ENCODE measurements at places on chromosomes 5 and 9.

DNA sequence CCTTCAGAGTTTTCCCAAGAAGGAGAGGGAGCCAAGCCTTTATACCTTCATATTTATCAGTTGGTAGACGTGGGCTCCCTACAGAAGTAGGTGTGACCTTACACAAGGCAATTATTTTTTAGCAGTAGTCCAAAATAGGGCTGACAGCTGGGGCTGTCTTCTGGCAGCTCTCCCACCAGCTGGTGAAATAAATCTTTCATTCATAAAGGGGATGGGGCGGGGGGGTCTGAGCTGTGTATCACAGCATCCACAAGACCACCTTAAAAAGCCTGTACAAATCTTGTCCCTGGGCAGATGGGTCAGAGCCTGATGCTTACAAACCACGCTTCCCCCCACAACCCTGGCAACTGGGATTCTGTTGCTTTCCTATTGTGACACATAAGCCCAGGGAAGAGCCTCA, 19.7 kb downstream of the CSF2 start:
- peaks cover 6% of the 10 kb centered on the region for H3K27me3 ChIP-seq
- no peak for DNase-seq
- H3K4me1 ChIP-seq: no peaks in the 10 kb centered on the region
- H3K36me3 ChIP-seq: no peaks in the 10 kb centered on the region
- no peak overlapping the region for H3K27ac ChIP-seq

- peaks cover 4% of the 10 kb centered on the region for H3K36me3 ChIP-seq
- H3K4me1 ChIP-seq: peaks cover 18% of the 10 kb centered on the region
- H3K4me3 ChIP-seq: no peak overlapping the region
- peaks cover 74% of the 10 kb centered on the region for H3K27me3 ChIP-seq
- H3K27ac ChIP-seq: no peak overlapping the region
These were observed 17.5 kb upstream of the CXCL14 start for GRCh38 chr5:135596157-135596763.

GRCh38 chr9:135248111-135248510, 160.6 kb downstream of the OLFM1 start:
- no peak for DNase-seq
- peaks cover 32% of the 10 kb centered on the region for H3K27me3 ChIP-seq
- no peaks in the 10 kb centered on the region for H3K36me3 ChIP-seq

DNA sequence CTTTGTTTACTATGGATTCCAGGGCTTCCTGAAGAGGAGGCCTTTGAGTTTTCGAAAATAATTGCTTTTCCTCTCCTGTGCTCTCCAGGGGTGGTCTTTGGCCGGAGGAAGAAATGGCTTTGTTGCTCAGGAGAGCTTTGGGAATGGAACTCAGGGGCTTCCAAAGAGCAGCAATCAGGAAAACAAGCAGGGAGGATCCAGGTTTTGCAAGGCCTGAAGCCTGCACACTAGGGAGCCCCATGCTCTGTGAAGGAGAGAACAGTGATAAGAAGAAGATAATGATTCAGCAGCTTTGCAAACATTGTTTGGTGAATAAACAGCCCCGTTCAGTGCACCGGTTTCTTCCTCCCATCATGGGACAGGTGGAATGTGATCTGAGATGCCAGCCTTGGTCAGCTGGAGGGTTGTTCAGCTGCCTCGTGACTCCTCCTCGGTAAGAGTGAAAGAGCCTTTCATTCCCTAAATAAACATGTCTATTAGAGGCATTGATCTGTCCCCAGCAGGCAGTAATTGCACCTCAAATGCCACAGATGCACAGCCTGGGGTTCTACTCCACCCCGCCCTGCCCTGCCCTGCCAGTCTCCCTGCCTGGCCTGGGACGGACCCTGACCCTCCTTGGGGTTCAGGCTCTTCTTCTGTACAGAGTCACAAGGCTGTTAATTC, 11.5 kb upstream of the ALDH1B1 start:
- peaks cover 21% of the 10 kb centered on the region for H3K4me1 ChIP-seq
- peaks cover 10% of the 10 kb centered on the region for H3K27me3 ChIP-seq
- H3K4me3 ChIP-seq: peak overlapping the region; percentile 46
- peak overlapping the region; percentile 83 for H3K27ac ChIP-seq

- no peak for DNase-seq
- peaks cover 37% of the 10 kb centered on the region for H3K27me3 ChIP-seq
- no peaks in the 10 kb centered on the region for H3K36me3 ChIP-seq
- H3K27ac ChIP-seq: no peak overlapping the region
- H3K4me3 ChIP-seq: no peak overlapping the region
These were observed 9.3 kb downstream of the SLC25A48 start for GRCh38 chr5:135843571-135844337.

DNA sequence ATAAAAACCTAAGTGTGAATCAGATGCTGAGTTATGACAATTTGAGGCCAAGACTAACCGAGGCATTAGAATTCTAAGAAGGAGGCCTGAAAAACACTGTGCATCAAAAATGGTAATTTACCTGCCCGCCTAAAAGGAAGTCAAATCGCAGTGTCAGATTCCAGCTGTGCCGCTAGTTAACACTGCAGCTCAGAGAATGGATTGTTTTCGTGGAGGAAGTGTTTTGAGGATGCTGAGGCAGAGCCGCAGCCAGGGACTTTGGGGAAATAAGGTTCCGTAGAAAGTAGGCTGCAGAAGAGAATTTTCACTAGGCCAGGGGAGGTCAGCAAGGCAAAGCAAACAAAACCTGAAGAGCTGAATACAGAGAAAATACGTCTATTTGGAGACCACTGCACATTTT, 226.4 kb upstream of the ISL1 start:
- no peak overlapping the region for H3K4me3 ChIP-seq
- H3K27ac ChIP-seq: no peak overlapping the region
- no peaks in the 10 kb centered on the region for H3K4me1 ChIP-seq
- no peaks in the 10 kb centered on the region for H3K27me3 ChIP-seq

DNA sequence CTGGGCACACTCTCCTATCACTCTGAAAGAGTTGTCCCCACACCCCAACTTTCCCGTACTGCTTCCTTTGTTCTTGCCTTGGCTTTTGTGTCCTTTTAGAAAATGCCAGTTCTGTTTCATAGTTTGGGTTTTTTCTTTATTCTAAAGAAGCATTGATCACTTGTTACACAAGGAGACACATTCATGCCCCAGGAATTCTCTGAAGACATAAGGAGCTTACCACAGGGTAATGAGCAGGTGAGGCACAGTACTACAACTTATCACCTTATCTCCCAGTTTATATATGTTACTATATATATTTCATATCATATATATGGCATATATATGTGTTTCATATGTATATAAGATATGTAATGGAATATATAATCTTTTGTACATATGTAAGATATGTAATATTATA, 6.5 kb upstream of the SSBP2 start:
- H3K27ac ChIP-seq: no peak overlapping the region
- H3K4me3 ChIP-seq: no peak overlapping the region
- H3K36me3 ChIP-seq: peaks cover 6% of the 10 kb centered on the region
- peaks cover 31% of the 10 kb centered on the region for H3K4me1 ChIP-seq

DNA sequence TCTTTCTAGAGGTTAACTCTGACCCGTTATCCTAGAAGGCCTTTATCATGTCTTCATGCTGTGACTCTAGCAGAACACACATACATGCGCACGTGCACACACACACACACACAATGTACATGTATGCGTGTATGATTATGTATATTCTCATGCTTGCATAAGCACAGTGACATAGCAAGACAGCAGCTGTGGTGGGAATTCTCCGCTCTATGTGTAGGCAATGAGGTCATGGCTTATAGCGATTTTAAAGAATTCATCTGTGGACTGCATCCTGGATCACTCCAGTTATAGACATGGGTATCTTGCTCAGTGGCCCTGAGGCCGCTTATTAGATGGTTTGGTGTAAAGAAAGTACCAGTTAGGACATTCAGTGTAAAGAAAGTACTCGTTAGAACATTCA, 106.2 kb downstream of the FBXL7 start:
- H3K27ac ChIP-seq: no peak overlapping the region
- no peak overlapping the region for H3K4me3 ChIP-seq
- DNase-seq: no peak
- H3K4me1 ChIP-seq: peaks cover 15% of the 10 kb centered on the region

GRCh38 chr9:93094658-93095204, 1.3 kb upstream of the CARD19 start:
- H3K4me1 ChIP-seq: peaks cover 42% of the 10 kb centered on the region
- H3K27me3 ChIP-seq: no peaks in the 10 kb centered on the region
- no peak for DNase-seq

- H3K36me3 ChIP-seq: peaks cover 7% of the 10 kb centered on the region
- H3K27ac ChIP-seq: no peak overlapping the region
- DNase-seq: no peak
These were observed 54.1 kb downstream of the PRRC1 start for GRCh38 chr5:127571314-127572131.

All from type B pancreatic cell (in vitro differentiated cells).